ENCODE measurements at places on chromosomes 7 and 10.

- DNase-seq, result no peak
Measured at GRCh38 chr7:108202743-108203142, 72.6 kb upstream of the LAMB4 start.

- no peak for DNase-seq
Measured at GRCh38 chr10:88288320-88289059, 294.6 kb downstream of the RNLS start.

- DNase-seq, result no peak
Measured at GRCh38 chr7:141328290-141328689, 222.9 kb upstream of the AGK start.

DNA sequence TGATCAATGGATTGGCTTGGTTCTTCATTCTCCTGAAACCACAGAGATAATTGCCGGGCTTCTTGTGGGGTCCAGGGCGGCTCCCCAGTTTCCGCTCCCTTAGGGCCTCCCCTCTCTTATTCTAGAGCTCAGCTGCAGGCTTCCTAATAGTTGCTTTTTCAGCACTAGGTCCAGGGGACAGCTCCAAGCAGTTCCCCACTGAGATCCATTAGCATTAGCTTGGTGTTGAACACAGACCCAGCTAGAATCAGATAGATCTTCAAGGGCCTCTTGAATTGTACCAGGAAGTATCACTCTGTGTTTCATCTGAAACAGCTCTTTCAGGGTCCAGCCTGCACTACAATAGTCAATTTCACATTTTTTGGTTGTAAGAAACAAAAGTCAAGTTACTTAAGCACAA, 238.7 kb downstream of the SEC23IP start:
- no peak for DNase-seq

GRCh38 chr10:22342421-22342820, 2.9 kb upstream of the SPAG6 start:
- no peak for DNase-seq

DNA sequence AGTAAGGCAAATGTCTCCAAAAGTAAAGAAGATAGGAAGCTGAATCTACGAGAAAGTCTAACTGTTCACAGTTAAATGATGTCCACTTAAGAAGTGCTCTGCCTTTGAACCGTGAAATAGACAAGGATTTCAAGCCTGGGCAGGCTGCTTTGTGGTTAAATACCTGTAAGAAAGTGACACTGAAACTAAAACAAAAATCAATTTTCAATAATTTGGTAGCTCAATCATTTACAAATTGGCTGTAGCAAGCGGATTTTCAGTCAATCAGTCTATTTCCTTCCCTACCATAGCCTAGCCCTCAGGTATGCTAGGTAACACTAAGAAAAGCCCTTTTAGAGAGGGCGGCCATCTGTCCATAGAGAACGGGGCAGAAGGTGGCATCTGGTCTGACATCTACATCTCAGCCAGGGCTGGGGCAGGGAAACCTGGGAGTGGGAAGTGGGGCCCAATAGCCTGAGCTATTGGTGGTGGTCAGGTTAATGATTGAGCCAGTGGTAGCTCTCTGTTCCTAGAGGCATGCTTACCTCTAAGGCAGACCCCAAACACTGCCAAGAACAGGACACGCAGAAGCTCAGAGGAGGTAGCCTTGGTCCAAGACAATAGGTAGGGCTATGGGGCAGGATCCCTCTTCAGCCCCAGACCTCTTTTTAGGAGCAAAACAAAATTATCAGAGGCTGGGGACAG, 223.2 kb downstream of the CCSER2 start:
- no peak for DNase-seq

DNA sequence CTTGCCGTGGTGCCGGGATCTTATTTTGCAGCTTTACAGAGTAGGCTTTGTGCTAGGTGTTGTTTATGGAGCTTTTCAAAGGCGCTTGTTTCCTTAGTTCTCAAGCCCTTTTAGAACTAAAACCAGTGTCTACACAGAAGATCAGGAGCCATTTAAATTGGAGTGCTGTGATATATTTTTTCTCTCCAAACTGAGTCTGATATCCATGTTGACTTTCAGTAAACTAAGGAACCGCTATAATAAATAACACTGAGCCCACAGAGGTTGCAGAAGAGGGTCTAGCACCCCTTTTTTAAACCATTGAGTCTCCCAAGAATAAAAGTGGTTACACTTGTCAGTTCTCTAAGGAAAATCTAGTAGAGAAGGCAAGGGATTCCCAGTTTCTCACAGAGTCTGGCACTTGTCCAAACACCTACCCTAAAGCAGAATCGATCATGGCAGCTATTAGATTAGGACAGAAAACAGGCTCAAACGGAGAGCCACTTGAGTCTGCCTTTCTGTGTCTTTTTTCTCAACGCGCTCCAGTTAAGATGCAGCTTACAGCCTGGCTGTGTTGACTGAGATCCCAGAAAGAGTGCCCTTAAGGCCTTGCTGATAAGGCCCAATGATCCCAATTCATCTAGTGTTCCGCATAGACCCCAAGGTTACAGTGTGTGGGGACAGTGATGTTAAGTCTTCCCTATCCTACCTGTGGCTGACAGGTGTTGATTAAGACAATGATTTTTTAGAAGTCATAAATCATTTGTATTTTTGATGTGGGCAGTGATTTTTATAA, 804 bp downstream of the TMEM106B start:
- DNase-seq, result no peak

DNA sequence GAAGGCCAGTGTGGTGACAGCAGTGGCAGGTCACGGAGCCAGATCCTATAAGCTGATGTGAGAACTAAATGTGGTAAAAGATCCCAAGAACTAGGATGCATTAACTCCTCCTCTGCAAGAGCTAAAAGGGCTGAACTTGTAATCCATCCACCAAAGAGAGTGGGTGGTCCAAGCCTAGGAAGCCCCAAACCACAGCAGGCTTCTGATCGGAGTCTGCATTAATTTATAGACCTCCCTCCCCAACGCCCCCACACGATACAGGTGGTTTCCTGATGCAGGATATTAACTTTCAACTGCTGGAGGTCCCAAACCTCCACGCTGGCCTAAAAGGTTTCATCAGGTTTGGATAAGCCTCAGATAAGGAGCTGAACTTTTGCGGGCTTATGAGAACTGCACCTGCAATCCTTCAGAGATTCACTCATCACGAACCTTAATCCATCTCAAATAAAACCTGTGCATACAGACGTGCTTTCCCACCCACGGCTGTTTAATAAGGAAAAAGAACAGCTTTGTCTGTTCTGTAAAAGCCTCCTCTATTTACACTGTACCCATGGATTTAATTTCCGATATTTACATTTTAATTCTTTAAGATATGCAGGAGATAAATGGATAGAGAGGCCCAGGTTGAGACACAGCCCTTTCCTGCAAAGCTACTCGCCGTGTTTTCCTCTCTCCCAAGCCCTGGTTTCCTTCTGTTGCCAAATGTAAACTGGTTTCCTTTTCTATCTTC, 74.9 kb downstream of the GFRA1 start:
- DNase-seq, result no peak

DNA sequence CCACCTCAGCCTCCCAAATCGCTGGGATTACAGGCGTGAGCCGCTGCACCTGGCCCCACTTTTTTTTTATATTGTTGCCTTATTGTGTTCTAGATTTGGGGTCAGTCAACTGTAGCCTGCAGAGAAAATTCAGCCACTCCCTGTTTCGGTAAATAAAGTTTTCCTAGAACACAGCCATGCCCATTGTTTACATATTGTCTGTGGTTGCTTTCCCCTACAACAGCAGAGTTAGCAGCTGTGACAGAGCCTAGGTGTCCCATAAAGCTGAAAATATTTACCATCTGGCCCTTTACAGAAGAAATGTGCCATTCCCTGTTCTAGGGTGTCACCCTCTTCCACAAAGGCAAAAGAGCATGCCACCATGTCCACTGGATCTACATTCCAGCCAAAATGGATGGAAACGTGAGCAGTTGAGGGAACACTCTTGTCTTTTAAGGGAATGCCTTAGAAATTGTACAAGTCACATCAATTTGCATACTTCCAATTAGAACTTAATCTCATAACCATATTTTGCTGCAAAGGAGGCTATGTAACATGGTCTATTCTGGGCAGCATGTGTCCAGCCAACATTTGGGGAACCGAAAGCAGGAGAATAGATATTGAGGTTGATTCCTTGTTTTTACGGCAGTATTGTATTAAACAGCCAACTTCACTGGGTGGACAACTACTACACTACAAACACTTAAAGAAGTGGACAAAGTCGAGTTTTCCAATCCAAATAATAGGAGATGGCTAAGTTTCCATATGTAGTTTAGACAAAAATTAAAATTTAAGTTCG, 11.0 kb upstream of the BLVRA start:
- DNase-seq, result no peak

DNA sequence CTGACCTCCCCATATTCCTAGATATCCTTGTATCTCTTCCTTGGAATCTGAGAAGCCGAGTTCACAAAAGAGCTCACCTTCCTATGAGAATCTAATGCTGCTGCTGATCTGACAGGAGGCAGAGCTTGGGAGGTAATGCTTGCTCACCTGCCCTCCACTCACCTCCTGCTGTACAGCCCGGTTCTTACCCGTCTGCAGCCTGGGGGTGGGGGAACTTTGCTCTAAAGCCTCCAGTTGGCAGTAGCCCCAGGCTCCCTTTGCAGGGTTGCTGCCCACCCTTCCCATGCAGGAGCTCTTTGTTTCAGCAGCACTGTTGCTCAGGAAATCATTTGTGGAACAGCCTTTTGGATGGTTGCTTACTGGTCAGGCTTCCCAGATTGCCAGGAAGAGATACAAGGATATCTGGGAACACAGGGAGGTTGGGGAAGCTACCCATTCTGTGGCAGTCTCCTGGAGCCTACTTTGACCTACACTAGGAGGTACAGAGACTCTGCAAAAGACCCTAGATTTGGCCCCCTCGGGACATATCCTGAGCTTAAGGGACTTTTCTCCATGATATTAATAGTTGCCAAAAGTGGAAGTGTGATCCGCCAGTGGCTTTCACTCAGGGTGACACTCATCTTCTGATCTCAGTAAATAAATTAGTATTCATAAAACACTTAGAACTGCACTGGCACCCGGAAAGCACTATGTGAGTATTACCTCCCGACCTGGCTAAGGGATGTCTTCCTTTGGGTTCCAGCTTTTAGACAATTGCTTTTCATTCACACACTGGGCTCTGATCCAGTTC, 363.7 kb upstream of the PODXL start:
- DNase-seq, result no peak

DNA sequence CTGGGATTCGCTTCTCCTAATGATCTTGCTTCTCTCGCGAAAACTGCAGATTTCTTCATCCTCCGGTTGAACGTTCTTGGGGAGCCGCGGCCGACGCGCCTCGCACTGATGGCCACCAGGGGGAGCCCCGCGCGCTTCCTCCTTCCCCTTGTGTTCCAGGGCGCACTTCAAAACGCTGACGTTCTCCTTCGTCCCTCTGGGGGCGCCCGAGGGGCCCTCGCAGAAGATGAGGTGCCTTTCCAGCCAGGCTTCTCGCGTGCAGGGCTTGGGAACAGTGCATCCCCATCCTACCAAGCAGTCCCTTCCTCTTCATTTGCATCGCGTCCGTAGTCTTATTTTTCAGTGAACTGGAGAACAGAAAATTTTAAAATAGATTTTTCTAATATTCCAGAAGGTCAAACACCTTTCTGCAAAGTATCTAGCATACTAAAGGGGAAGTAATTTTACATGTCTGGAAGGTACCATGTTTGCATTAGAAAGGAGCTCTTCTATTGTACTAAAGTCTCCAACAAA, 22.5 kb downstream of the GSTO2 start:
- no peak for DNase-seq

DNA sequence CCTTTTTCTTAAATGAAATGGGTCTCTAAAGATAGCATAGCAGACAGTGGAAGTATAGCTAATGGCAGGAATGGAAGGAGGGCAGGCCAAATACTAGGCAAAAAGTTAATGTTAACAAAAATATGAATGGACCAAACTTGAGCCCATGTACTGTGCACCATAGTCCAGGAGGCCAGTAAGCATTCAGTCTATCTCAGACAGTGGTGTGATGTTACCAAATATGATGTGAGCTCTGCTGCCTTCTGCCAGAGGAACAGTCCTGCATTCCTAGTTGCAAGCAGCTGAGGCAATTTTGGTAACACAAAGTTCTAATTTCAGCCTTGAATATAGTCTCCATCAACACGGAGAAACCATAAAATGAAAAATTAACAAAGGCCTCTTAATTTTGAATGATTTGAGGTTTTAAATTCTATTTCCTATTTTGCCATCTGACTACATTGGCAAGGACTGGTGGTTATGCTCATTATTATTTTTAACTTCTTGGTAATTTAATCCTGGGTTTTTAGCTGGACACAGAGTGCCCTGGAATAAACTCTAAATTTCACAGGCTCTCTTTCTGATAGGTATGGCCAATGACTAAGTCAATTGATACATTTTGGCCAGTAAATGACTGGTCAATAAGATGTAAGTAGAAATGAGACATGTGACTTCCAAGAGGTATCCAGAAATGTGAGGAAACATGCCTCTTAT, 317.0 kb upstream of the MYO3A start:
- no peak for DNase-seq
